NCI-H2029 treated with DMSO at 0.1 percent for 48 hours (cell line): ENCODE measurements at places on chromosomes 11 and 22.

DNA sequence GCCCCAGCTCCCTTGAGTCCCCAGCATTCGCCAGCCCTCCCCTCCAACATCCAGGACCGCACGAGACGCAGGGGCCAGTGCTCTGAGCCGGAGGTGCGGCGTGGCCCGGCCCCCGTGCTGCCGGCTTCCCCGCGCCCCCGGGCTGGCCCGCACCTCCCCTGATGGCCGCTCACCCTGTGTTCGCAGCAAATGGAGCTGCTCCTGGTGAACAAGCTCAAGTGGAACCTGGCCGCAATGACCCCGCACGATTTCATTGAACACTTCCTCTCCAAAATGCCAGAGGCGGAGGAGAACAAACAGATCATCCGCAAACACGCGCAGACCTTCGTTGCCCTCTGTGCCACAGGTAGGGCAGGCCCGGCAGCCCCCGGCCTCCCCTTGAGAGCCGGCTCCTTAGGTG is 2.7 kb downstream of the CCND1 start:
- DNase-seq, result no peak

DNA sequence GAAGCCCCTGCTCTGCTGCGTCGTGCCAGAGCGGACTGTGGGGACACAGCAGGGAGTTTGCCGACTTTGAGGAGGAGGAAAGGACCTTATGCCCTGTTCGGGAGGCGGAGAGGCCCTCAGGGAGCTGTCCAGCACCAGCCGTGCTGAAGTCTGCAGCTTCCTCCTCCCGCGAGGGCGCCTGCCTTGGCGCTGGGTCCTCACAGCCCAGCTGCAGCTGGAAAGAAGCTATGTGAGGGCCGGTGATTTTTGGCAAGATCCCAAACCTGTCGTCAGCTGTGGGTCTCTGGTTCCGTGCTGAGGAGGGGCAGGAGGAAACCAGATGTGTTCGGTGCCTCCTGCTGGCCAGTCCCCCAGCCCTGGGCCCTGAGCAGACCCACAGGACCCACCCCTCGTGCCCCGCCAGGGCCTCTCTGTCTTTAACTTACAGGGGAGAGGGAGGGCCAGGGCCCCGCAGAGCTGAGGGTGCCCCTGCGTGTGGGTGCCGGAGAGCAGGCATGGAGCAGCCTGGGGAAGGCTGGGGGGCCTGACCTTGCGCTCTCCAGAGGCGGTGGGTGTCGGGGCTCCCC is 12.0 kb downstream of the BRSK2 start:
- DNase-seq, result peak; percentile 11

- DNase-seq, result no peak
These were observed 10.7 kb downstream of the PRG3 start for GRCh38 chr11:57370251-57370650.

DNA sequence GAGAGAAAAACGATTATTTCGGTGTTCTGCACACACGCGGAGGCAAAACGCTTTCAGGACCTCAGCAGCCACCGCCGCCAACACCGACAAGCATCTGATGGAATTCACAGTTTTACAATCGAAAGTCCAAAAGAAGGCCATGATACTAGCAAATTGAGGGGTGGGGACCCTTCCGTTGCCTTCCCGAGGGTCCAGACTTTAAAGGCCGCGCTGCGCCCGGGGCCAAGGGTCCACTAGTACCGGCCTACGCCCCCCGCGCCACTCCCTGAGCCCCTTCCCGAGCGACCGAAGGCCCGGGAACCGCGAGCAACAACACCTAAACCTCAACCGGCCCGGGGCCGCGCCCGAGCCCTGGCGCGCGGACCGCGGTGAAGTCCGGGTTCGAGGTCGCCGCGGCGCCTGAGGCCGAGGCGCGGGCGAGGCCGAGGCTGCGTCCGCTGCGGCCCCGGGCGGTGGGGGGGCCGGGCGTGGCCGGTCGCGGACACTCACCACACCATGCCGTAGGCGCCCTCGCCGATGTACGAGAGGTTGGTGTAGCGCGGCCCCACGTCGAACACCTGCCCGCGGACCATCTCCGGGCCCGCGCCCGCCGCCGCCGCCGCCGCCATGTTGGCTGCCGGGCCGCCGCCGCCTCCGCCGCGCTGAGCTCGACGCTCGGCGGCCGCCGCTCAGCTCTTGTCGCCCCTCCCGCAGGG is 465 bp downstream of the MAPK1 start:
- no peak for DNase-seq
